Activated CD8-positive, alpha-beta memory T cell treated with anti-CD3 and anti-CD28 coated beads, Interleukin-2, amount 10 ng/mL, durations not matched to agents 7 days and 5 days (primary cell): ENCODE measurements at places on chromosomes 5 and 9. TPM values are rescaled to one million over a fixed set of nuclear protein-coding genes. Genes with fewer than 3 reads are reported as not detected.

Gene PHYKPL
- total RNA-seq = 120 TPM

Gene MARCOL
- total RNA-seq = not detected

- no peak for DNase-seq
Measured at GRCh38 chr9:120435091-120435490, 144.9 kb downstream of the CDK5RAP2 start.

GRCh38 chr9:109074236-109074889, 45.4 kb downstream of the TMEM245 start:
- DNase-seq = no peak
